ENCODE measurements at places on chromosomes 3 and 15.

GRCh38 chr15:64693134-64693533 lies 82.3 kb downstream of the RBPMS2 start:
- DNase-seq: no peak

- DNase-seq: no peak
Measured at GRCh38 chr3:11818033-11818432, 28.7 kb downstream of the TAMM41 start.

DNA sequence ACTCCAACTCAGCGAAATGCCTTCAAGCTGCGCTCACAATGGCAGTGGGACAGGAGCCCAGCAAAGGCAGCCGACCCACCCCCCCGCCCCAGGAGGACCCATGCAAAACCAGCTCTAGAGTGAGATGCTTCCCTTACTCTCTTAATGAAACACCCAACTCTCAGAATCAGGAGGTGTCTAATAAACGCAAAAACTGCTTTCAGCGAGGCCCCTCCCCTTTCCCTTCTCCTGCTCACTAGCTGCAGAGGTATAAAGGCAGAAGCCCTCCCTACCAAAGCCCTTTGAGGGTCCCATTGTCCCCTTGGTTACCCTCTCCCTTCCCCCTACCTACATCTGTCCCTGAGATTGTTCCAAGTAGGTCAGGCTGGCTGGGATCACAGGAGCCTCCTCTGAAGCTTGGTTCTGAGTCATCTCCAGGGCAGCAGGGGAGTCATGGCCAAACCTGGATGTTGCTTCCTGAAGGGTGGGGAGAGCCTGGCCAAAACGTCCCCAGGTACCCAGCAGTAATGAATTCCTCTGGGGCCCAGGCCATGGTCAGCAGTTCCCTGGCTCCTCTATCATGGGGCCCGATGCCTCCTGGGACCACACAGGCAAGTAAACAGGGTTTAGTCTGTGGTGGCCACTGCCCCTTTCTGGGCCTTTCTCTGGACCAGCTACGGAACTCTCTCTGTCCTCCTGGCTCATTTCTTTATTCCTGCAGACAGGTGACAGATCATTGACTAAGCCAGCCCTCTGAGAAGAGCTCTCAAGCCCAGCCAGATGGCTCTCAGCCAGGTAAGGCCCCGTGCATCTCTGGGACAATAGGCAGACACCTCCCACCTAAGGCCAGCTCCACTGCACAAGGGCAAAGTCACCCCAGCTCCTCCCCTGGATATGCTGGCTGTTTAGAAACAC lies 8.6 kb downstream of the KLHL25 start:
- DNase-seq: no peak

GRCh38 chr15:51649659-51650521 lies 27.3 kb upstream of the DMXL2 start:
- peak; percentile 66 for DNase-seq

DNA sequence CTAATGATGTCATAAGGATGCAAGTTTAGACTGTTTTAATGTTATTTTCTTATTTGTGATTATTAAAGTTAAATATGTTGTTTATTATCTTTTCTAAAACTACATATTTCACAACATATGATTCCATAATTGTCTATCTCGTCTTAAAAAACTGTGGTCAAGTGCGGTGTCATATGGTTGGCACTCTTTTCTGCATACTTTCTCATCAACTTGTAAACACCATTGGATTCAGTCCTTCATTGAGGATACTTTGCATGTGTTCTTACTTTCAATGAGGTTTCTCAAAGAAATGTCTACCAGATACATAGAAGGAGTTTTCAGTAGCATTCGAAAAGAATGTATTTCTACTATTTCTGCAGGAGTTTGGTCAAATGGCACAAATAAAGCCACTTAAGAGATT lies 22.0 kb upstream of the ALPK3 start:
- DNase-seq: no peak

- no peak for DNase-seq
Measured at GRCh38 chr3:140420621-140421357, 257.1 kb upstream of the TRIM42 start.

GRCh38 chr3:40302784-40303183 lies 6.7 kb upstream of the EIF1B start:
- DNase-seq: no peak

DNA sequence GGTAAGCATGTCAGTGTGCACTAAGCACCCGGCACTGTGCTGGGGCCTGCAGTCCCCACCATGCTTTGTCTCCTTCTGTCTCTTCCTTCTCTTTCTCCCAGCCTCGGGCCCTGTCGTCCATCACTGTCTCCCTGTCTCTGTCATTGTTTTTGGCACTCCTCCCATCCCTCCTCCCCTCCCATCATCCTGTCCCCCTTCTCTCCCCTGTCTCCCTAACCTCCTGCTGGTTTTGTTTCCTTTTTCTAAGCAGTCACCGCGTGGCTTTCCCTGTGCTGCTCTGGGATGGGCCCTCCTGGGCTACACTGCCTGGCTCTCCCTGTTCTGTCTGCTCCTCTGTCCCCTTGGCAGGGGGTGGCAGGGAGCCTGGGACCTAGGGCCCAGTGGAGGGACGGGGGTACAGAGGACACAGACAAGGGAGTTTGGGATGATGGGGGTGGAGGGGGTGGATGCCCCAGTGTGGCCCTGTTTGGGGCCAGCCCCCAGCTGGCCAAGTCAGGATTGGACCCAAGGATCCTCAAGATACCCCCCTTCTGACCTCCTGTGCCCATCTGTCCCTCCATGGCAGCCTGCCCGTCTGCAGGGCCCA lies 5.7 kb downstream of the CHST13 start:
- no peak for DNase-seq

DNA sequence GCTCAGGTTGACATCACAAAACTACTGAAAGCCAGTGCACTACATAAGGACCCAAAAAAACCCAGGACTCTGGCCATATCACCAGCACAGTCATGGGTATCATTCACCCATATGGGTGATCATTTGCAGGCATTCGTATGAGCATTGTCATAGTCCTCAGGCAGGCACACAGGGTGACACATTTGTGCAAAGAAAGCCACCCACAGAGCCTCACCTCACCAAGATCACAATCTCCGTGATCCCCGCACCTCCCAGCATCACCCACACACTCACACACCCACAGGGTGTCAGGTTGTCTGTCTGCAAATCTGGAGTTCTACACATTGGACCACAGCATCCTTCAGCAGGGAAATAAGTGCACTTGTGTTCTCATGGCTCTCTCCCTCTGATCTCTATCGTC lies 166.0 kb upstream of the LPP start:
- DNase-seq: no peak

DNA sequence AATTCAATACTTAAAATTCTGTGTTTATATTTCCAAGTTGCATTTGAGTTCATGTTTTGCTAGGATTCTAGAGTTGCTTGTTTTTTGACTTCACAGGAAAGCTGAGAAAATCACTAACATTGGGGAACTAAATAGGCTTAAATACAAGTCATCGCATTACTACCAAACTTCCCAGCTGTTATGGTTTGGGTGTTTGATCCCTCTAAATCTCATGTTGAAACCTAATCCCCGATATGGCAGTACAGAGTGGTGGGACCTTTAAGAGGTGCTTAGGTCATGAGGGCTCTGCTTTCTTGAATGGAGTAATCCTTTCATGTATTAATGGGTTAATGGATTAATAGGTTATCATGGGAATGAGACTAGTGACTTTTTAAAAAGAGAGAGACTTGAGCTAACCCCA lies 77.2 kb upstream of the ARPP21 start:
- DNase-seq: no peak

DNA sequence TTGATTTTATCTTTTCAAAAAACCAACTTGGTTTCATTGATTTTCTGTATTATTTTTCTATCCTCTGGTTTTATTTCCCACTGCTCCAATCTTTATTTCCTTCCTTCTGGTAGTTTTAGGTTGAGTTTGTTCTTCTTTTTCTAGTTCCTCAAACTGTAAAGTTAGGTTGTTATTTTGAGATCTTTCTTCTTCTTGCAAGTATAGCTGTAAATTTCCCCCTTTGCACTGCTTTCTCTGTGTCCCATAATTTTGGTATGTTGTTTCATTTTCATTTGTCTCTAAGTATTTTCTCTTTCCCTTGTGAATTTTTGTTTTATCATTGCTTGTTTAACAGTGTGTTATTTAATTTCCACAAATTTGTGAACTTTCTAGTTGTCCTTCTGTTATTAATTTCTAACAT lies 120.0 kb downstream of the PLD1 start:
- DNase-seq: no peak

- no peak for DNase-seq
Measured at GRCh38 chr3:101271728-101272127, 48.6 kb downstream of the IMPG2 start.

DNA sequence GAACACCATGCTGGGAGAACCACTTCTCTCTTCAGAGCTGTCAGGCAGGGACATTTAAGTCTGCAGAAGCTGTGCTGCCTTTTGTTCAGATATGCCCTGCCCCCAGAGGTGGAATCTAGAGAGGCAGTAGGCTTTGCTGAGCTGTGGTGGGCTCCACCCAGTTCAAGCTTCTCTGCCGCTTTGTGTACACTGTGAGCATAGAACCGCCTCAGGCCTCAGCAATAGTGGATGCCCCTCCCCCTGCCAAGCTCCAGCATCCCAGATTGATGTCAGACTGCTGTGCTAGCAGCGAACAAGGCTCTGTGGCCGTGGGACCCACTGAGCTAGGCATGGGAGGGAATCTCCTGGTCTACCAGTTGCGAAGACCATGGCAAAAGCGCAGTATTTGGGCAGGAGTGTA lies 121.6 kb downstream of the NFKBIZ start:
- no peak for DNase-seq

- no peak for DNase-seq
Measured at GRCh38 chr3:156299569-156299968, 179.2 kb downstream of the KCNAB1 start.

DNA sequence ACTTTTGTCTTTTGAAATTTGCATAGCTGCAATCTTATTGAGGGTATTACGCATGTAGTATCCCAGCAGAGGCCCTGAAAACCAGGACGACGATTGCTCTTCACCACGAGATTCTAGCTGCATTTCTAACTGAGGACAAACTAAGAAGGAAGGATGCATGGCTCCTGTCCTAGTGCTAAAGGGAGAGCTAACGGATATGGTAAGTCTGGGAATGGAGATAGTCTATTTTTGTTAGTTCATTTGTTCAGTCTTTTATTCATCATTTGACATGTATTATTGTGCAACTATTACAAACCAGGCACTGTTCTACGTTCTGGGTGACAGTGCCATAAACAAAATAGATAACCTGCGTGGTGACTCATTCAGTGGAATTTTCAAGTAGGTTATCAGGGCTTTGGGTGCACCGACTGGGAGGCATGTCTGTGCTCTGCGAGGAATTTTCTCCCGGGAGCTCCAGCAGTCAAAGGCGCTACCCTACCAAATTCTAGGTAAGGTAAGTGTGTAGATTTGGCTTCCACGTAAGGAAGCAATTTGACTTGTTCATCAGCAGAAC lies 51.9 kb upstream of the ETV5 start:
- DNase-seq: no peak

- no peak for DNase-seq
Measured at GRCh38 chr3:178393824-178394223, 142.4 kb upstream of the KCNMB2 start.

DNA sequence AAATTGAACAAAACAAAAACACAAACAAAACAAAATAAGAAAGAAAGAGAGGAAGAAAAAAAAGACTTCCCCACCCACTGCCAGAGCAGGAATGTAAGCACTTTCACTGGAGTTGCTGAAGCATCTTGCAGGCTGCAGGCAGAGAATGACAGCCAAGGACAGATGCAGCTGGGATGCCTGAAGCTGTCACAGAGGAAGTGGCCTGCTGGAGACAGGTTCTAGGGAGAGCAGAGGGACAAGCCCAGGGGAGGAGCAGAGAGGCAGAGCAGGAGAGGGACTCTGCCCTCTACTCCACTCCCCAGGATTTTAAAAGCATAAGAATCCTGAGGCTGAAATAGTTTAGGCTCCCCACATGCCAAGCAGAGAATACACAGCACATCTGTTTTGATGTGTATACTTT lies 326.2 kb downstream of the TUSC7 start:
- DNase-seq: no peak

GRCh38 chr15:43762824-43763223 lies 13.9 kb downstream of the ELL3 start:
- no peak for DNase-seq

- DNase-seq: no peak
Measured at GRCh38 chr3:69658514-69659140, 80.6 kb upstream of the MITF start.

- DNase-seq: no peak
Measured at GRCh38 chr3:33956776-33957175, 158.3 kb downstream of the PDCD6IP start.

GRCh38 chr15:52642386-52643361 lies 36.5 kb downstream of the ATOSA start:
- DNase-seq: no peak

DNA sequence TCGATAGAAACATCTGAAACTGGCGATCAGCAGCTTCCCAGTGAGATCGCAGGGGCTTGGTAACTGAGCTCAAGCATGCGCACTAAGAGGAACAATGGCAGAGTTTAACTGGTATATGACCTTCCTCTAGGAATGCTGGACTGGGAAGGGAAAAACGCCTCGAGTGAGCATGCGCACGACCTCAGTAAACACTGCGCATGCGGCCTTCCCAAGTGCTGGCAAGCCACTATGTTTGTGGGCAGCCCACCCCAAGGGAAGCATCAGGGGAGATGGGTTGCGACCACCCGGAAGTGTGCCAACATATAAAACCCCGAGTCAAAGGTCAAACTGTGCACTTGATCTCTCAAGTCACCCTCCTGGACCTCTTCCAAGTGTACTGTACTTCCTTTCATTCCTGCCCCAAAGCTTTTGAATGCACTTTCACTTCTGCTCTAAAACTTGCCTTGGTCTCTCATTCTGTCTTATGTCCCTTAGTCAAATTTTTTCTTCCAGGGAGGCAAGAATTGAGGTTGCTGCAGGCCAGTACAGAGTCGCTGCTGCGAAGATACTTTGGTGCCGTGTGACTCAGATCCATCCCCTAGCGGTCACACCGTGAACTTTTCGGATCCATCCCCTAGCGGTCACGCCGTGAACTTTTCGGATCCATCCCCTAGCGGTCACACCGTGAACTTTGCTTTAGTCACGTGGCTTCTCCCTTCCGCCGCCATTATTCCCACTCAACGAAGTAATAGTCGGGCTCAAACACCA lies 243.3 kb downstream of the FAM43A start:
- DNase-seq: no peak

GRCh38 chr3:69740103-69741021 lies 1.1 kb downstream of the MITF start:
- no peak for DNase-seq

DNA sequence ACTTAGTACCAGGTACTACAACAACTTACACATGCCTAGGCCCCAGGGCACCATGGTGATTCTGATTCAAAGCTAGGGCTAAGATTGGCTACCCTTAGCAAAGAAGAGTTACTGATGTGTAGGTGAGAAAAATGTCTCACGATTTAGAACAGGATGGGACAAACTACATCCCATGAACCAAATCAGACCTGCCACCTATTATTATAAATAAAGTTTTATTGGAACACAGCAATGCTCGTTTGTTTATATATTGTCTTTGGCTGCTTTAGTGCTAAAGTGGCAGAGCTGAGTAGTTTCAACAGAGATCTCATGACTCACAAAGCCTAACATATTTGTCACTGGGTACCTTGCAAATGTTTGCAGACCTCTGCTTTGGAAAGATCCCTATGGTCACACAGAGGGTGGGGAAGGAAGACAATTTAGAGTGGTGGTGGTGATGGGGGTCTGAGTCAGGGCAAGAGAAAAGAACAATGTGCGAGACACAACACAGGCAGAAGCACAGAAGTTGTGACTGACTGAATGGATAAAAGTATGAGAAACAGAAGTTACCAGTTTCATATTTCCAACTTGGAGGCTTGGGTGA lies 770.6 kb upstream of the CFAP20DC start:
- no peak for DNase-seq

GRCh38 chr15:35195649-35196048 lies 110.6 kb upstream of the NANOGP8 start:
- DNase-seq: no peak

GRCh38 chr15:67495585-67495984 lies 25.3 kb upstream of the C15orf61 start:
- no peak for DNase-seq

Measured in OCI-LY7 (cell line).